CD4-positive, alpha-beta T cell (primary cell): ENCODE measurements at places on chromosomes 11 and 22. TPM values are rescaled to one million over a fixed set of nuclear protein-coding genes. Genes with fewer than 3 reads are reported as not detected.

DNA sequence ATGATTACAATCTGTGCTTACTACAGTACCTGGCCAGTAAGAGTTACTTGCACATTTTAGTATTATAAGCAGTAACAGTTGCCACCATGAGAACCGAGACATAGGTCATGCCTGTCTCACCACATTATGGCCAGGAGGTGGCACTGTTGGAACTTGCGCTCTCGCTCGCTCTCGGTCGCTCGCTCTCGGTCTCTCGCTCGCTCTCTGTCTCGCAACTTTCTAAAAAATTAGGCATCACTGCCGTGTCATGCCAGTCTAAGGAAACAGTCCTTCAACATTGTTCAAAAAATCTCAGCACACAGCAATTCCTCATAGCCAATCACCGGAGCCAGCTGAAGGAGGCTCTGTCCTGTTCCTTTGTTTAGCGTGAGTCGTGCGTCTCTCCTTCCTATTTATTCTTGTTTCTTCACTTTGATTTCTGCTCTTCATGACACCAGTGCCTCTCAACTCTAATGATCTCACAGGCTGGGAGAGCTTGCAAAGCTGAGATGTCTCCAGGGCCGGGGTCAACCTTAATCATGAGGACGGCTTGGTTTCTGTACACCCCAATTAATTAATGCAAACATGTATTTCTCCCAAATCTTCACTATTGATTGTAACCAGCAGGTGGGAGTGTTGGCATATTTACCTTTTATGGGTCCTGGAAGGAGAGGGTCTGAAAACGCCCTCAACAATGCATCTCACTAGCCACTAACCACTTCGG, 6.3 kb upstream of the ADAMTS8 start:
- DNase-seq, result peak; percentile 45

GRCh38 chr11:103465555-103466140, 356.4 kb downstream of the DYNC2H1 start:
- DNase-seq, result no peak

DNA sequence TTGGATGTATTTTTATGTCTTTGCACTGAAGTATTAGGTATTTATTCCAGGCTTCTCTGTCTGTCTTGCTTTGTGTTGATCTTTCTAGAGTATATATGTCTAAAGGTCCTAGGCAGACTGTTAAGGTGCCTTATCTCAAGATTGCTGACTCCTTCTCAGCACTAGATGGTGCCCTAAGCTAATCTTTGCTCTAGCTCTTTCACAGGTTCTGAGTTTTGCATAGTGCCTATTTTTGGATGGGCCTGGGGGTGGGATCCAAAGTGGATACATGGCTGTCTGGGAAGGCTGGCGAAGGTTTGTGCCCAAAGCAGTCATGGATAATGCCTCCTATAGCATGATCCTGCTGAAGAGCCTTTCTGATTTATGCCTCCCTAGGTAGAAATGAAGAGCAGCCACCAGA, 154.9 kb downstream of the TRPC6 start:
- no peak for DNase-seq

GSTT4 gene
- total RNA-seq, result not detected

MUC6 gene
- not detected for total RNA-seq
